ENCODE measurements at places on chromosomes 11 and 22.

DNA sequence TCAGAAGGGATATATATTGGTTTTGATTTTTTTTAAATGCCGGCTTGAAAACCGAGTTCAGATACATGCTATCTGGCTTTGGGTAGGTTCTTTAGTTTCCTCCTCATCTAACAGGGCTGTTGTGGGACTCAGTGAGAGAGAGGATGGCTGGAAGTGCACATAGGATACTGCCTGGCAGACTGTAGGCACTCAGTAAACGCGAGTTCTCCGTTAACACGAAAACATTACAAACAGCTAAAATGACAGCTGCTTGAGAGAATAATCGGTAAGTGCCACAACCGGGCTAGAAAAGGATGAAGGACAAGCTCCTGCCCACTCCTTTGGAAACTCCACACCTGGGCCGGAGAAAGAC, 369 bp downstream of the XRRA1 start:
- no peak for DNase-seq

DNA sequence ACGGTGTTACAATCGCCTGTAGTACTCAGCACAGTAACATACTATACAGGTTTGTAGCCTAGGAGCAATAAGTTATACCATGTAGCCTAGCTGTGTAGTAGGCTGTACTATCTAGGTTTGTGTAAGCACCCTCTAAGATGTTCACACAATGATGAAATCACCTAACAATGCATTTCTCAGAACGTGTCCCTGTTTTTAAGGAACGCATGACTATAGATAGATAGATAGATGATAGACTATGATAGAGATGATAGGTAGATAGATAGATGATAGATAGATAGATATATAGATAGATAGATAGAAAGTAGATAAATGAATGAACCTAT, 203.9 kb downstream of the FAM76B start:
- no peak for DNase-seq

- no peak for DNase-seq
These were observed 122.2 kb upstream of the CADM1 start for GRCh38 chr11:115626414-115626813.

DNA sequence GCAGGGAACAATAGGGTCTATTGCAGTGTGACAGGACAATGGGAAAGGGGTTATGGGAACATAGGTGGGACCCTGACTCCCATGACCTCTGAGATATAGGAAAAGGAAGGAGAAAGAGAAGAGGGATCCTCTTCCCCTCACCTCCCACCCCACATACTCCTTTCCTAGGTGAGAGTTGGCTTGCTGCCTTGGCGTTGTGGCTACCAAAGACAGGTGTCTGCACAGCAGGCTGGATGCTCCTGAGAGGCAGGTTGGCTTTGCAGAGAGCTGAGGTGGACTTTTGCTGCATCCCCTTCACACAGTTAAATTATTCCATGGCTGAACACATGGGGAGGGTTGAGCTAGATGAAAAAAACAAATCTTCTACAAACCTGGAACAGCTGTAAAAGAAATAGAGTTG, 80.7 kb downstream of the SYT9 start:
- no peak for DNase-seq

Measured in stimulated activated CD8-positive, alpha-beta memory T cell treated with anti-CD3 and anti-CD28 coated beads, Interleukin-7, amount 100 ng/mL, for 4 hours (primary cell).